Omental fat pad (tissue), 4 donors: ENCODE measurements at places on chromosomes 6 and 20.

DNA sequence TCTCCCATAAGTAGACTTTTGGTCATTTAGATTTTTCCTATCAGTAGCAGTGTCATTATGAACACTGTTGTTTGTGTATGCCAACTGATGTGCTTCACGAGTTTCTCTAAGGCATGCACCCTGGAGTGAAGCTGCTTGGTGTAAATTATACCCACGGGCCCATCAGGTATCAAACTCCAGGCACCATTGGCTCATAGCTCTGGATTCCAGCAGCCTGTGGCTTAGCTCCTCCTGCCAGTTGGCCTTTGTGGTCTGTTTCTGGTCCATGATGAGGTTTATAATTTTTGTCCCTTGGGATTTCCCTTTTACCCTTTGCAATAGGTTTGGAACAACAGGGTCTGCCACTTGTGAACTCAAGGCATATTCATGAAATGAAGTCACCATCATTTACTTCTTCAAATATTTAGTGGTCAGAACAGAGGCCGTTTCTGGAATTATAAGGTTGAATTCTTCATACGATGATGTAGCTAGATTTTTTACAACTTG is 350.5 kb downstream of the PRL start:
- DNase-seq: no peak

DNA sequence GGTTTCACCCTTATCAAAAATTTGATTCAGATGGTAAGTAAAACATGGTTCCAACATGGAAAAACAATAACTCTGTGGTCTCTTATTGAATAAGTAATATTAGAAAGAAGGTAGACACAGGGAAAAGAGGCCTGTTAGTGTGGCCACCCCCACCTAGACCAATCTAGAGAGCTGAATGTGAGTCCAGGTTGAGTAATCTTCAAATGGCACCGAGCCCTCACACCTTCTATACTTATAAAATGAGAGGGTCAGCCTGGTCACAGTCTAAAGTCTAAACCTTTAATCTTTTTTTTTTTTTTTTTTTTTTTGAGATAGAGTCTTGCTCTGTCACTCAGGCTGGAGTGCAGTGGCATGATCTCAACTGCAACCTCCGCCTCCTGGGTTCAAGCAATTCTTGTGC is 6.9 kb downstream of the FAM184A start:
- no peak for DNase-seq

GRCh38 chr6:43455531-43456428 is at the start of gene DLK2:
Gene DLK2, minus strand, starts transcription at chr6:43455548. Its CDS starts 723 bp downstream, at chr6:43454825.
- no peak for DNase-seq

GRCh38 chr6:142784344-142784743 is 160.6 kb downstream of the HIVEP2 start:
- no peak for DNase-seq

- DNase-seq: no peak
Measured at GRCh38 chr6:98484696-98485095, 349.7 kb upstream of the POU3F2 start.

DNA sequence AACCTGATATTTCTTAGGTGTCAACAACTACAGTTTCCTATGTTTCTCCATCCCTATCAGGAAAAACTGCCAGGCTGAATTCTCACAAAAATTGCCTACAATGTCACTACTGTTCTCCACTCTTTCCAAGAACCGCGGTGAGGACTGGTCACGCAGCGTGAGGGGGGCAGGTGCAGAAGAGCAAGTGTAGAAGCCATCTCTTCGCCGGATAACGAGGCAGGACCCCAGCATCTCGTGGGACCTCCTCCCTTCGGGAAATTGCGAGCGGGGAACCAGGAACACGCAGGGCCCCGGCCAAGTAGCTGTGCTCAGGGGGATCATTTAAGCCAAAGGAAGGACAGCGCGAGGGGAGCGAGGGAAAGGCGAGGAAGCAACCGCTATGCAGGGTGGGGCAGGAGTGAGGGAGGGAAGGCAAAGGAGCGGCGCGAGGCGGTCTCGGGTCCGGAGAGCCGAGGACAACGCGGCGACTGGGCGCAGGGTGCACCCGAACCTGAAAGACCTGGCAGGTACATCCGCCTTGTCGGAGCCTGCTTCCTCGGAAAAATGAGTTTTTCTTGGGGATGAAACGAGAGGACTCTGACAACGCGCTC is 559 bp downstream of the APMAP start:
- DNase-seq: no peak

- no peak for DNase-seq
Measured at GRCh38 chr6:121857551-121857950, 422.1 kb downstream of the GJA1 start.
